Stimulated activated CD8-positive, alpha-beta memory T cell treated with anti-CD3 and anti-CD28 coated beads, Interleukin-4, amount 100 ng/mL, for 1 hour (primary cell): ENCODE measurements at places on chromosomes 13 and 19.

- DNase-seq, result peak; percentile 23
Measured at GRCh38 chr19:48480558-48481500, 11.7 kb downstream of the CYTH2 start.

DNA sequence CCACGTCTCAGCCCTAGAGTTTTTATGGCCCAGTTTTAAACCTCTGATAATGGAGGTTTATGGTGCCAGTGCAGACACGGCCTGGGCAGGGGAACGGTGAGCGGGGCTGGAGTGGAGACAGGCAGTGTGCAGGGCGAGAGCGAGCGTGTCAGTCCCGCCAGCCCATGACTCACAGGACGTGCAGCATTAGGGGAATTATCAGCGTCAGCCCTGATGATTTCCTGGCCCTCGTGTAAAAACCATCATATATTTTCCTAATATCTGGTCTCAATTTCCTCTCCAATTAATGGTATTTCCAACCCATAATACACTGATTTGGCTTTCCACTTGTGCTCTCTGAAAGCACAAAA lies 104.6 kb upstream of the VSTM2B start:
- DNase-seq, result no peak

DNA sequence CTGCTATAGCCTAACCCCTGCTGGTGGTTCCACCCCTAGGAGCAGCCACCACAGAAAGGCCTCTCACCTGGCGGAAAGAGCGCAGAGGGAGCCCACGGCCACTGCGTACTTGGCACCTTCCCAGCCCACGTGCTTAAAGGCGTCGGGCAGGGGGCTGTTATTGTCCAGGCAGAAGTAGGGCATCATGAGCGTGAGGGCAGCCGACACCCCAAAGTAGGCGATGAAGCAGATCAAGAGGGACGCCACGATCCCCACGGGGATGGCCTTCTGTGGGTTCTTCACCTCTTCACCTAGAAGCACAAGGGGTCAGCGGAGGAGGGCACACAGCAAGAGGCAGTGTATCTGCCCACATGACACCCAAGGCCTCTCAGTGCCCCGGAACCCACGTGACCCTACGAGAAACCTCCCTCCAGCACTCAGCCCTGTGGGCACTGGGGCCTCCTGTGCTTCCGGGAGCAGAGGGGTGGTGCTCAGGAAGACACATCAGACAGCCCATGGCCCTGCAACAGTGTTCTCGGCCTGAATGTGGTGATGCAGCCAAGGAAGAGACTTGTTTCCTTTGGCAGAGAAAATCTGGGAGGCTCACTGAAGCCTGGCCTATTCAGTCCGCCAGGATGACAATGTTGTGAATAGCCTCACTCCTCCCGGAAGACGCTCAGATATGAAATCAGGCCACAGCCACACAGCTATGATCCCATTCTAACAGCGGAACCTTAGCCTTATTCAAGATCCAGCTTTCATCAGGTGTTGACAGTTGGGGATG lies 72.1 kb downstream of the SLC7A1 start:
- no peak for DNase-seq

DNA sequence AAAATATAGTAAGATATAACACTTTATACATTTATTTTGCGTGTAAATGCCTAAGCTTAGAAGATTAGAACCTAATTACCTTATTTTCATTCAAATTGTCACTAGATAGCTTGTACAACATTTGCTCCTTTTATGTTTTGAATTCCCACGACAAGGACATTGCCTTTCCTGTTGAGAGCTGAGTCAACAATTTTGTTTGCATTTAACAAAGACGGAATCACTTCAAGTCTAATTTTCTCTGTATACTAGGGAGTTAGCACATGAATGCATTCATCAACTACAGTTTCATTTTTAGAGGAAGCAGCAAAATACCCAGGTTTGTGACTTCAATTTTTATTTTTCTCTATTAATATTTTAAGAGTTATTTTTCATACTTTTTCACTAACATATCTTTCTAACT lies 48.7 kb upstream of the PCCA start:
- no peak for DNase-seq

- DNase-seq, result no peak
Measured at GRCh38 chr13:67932991-67933390, 702.9 kb upstream of the PCDH9 start.

DNA sequence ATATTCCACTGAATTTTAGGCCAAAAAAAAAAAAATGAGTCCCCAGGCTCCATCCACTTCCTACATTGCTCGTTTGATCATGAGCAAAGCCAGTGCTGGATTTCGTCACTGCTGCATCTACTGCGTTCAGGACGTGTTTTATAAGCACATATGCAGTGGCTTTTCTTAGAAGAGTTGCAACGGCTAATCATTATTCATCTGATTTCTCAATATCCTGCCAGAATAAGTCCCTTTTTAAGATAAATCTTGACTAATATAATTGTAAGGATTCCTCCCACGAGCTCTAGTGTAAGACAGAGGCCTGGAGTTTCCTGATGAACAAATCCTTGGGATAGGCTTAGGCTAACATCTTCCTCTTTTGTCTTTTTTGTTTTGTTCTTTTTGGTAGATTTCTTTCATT lies 19.5 kb downstream of the FAM124A start:
- DNase-seq, result no peak
